ENCODE measurements at places on chromosomes 2 and 18.

DNA sequence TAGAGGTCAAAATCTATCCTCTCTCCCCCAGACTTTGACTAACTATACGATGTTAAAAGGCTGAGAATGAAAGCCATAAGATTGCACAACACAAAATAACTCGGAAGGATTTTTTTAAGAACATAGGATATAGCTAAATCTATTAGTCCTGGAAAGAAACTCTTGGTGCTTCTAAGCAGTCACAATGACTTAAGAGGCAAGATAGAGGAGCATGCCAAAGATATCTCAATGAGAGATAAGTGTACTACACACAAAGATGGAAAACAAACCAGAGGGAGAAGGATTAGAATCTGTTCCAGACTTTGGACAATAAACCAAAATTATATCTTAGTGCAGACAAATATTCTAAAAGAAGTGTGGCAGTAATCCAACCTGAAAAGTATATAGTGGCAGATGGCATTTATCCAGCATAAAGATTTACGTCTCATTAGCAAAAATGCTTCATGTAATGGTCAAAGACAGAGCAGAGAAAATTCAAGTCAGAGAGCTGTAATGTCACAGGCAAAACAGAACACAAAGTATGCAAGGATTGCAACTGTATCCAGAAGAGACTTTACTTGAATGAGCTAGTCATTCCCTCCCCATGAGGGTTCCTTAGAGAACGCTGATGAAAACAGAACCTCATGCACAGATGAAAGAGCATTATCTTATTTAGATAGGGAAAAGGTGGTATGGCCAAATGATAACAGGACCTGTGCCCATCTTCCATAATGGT lies 28.8 kb upstream of the EVA1A start:
- DNase-seq, result no peak

DNA sequence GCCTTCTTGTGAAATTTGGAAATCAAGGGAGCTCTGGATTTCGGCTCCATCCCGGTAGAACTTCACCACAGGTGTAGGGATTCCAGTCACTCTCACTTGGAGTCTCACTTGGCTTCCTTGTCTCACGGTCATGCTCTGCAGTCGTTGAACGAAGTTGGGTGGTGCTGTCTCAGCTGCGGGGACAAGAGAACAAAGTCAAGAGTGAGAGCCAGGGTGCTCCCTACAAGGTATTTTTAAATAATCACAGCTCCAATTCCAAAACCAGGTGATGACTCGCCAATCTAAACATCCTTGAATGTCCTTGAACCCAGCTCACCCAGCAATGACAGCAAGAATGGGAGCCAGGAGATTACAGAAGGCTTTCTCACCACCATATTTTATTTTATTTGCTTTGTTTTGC lies 6.7 kb downstream of the TTN start:
- no peak for DNase-seq

DNA sequence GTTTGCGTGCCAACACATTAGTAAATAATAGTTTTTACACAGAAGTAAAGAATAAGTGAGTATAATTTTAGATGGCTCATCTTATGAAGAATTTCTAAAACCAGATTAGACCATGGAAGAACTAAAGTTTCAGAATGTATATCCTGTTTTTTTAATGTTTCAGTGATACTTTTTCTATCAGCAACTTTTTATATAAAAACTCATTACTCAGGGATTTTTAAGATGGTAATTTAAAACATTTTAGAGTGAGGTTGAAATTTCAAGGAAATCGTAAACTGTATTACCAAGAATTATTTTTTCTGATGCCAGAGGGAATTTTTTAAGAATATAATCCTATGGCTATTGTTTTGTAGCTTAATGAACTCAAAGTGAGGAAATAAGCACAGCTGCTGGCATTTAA lies 128.5 kb upstream of the FANCL start:
- no peak for DNase-seq

- no peak for DNase-seq
Observed at GRCh38 chr18:55300421-55300935, 287.5 kb downstream of the TCF4 start.

DNA sequence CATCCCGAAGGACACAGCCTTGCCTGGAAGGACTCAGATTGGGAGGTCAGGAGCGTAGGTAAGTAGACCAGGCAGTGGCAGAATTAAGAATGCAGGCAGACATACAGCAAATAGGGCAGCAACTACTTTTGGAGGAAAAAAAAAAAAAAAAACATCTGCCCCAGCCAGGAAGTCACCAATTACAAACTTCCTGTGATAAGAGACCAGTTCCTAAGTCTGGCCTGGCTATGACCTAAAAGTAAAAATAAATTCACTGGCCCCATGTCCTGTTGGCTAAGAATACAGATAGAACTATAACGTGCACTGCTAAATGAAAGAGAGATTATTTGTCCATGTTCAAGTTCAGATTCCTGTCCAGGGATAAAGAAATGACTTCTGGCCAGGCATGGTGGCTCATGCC lies 45.2 kb upstream of the NOSTRIN start:
- DNase-seq, result no peak

GRCh38 chr18:74225193-74225840 lies 66.4 kb downstream of the CYB5A start:
- DNase-seq, result no peak
